Iris pigment epithelial cell (primary cell): ENCODE measurements at places on chromosomes 3 and 15.
A peak's percentile ranks its signal among the peaks of the same experiment; 100 is the strongest.

GRCh38 chr15:59524331-59524731 is 86.3 kb downstream of the FAM81A start:
- no peak for DNase-seq

- no peak for DNase-seq
These were observed 120.3 kb downstream of the IL20RB start for GRCh38 chr3:137078040-137078439.

DNA sequence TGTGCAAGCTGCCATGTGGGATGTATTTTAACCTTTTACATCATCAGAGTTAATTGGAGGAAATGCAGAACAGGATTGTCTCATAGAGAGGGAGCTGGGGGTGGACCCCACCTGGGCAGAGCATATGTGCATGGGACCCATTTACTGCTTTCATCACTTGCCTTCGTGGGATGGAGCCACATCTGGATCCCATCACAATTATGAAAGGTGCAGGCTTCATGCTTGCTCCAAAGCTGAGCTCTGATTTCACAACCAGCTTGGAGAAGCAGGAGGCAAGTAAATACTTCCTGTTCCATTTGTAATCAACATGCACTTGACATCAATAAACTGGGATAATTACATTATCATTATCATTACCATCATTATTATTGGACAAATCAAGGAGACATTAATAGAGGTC is 161.9 kb downstream of the ALDH1A2 start:
- no peak for DNase-seq

- DNase-seq: no peak
These were observed 112.4 kb downstream of the ADCY5 start for GRCh38 chr3:123336441-123336851.

DNA sequence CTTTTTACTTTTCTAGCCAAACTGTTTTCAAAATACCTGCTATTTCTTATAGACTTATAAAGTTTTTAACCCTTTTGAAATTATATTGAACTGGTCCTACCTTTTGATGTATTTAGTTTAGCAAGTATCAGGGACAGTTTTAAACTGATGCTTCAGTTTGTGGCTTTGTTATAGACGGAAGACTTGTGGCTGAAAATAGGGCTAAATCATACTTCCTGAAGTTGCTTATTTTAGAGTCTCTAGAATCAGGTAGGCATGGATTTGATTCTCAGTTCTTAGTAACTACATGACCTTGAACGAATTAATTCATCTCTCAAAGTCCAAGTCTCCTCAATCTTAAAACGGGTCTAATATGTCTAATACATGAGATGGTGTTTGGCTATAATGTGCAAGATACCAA is 322.8 kb downstream of the RAP2B start:
- DNase-seq: no peak

GRCh38 chr3:51024765-51025632 is 350.3 kb downstream of the DOCK3 start:
- no peak for DNase-seq

DNA sequence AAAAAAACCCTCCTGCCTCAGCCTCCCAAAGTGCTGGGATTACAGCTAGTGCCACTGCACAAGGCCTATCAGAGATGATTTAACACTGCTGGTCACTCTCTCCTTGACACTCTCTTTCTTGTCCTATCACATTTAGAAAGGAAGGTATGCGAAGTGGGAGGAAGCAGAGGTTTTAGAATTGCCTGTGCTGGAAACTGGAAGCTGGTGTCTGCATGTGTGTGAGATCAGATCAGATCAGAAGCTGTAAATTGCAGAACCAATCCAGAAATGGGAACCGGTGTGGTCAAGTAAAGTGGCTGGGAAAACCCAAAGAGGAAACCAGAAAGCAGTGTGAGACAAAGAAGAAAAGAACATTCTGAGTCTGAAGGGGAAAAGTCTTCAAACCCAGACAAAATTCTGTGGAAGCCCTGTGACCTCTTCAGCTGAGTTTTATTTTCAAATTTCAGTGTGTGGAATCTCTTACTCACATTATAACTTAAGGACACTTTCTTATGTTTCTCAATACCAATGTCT is 2.8 kb downstream of the EFHB start:
- DNase-seq: no peak

DNA sequence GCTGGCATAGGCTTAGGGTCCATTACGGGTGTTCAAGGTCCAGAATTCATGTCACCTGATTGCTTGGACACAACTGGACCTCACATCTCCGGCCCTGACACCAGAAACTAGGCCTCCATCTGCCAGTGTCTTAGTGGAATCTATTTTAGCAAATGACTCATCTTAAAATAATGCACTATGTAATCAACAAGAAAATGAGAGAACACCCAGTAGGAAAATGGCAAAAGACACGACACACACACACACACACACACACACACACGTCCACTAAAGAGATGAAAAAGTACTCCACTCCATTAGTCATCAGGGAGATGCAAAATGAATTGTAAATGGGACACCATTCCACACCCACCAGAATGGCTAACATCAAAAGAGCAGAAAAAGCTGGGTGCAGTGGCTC is 11.2 kb downstream of the APBA2 start:
- DNase-seq: peak; percentile 94

DNA sequence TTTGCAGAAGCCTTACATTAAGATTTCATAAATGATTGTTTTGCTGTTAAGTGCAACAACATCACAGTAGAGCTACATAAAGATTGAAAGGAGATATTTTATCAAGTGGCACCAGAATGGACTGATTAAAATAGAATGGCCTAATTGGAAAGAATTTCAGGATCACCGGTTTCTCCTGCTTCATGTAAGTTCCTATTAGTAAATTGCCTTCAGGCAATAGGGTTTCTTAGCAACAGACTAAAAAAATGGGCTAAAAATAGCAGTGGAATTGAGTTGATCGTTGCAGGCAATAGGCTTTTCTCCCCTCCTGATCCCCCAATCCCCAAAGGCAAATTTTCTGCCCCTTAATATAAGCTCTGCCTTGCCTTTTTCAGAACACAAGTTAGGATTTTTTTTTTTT is 917 bp downstream of the LNP1 start:
- DNase-seq: peak; percentile 41

- no peak for DNase-seq
These were observed 261.5 kb upstream of the LRTM1 start for GRCh38 chr3:55189359-55189801.

DNA sequence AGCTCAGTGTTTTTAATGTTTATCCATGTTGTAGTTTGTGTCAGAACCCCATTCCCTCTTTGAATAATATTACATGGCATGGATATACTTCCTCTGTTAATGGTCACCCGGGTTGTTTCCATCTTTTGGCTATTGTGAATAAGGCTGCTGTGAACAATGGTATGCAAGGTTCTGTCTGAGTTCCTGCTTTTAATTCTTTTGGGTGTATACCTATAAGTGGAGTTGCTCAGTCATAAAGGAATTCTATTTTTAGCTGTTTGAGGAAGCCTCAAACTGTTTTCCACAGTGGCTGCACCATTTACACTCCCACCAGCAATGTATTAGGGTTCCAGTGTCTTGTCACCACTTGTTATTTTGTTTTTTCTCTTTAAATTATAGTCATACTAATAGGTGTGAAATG is 99.6 kb downstream of the SLC25A26 start:
- no peak for DNase-seq

- DNase-seq: no peak
These were observed 398 bp upstream of the RAB7A start for GRCh38 chr3:128725547-128726022.

DNA sequence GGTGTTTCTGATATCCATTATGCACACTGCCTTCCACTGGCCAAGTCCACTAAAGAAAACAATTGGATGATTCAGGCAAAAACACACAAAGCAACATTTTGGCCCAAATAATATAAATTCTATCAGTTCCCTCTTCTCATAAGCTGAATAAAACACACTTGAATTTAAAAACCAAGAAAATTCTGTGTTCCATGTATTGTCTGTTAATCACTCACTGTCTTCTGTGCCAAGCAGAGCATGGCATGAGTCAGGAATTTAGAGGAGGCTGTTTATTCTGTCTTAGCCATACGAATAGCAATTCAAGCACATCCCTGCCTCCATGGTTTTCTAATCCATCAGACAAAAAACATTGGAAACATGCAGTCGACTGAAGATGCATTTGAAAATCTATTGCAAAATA is 215.6 kb upstream of the UMPS start:
- DNase-seq: no peak

DNA sequence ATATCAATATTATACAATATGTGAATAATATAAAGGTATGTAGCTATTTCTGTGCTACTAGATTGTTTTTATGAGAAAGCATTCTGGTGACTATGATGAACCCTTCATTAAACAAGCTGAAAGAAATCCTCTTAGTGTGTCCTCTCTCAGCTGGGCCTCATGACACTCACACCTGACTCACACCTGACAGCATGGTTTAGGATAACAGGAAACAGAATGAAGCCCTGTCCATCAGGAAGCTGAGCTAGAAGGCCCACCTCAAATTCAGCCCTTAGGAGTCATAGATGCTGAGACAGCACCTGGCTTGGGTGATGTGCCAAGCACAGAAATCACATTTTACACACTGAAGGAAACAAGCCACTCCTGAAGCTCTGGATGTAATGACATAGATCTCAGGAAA is 30.8 kb downstream of the CHCHD4 start:
- no peak for DNase-seq

DNA sequence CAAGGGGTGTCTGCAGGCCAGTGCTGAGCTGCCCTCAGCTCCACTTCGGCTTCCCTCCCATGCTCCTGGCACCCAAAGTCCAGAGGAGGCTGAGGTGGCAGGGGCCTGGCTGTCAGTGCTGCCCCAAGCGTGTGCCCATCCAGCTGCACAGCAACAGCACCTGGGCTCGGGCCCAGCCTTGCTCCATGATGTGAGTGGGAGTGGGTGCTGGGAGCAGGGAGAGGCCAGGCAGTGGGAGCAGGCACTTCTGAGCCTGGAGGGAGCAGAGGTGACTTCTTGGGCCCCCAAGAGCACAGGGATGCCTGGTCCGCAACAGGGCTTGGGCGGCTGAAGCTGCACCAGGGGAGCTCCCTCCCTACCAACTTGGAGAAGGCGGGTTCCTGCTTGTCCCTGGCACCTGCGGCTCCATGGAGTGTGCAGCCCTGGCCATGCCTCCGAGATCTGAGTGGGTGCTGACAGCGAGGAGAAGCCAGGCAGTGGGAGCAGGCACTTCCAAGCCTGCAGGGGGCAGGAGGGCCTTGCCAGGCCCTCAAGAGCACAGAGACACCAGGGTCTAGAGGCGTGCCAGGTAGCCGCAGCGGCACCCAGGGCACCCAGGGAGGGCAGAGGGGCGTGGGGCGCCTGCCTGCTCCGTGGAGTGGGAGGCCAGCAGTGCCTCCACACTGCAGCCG is 366.7 kb upstream of the SGO1 start:
- no peak for DNase-seq

GRCh38 chr15:44573386-44573785 is 36.4 kb downstream of the EIF3J start:
- no peak for DNase-seq
